ENCODE measurements at places on chromosomes 7 and 10. TPM values are rescaled to one million over a fixed set of nuclear protein-coding genes. Genes with fewer than 3 reads are reported as not detected.

GSTO1 gene
- 119 TPM for total RNA-seq

IGFBP3 gene
- 1.0 TPM for total RNA-seq

DPP6 gene
- not detected for total RNA-seq

SPDYE2B gene
- not detected for total RNA-seq

PRSS1 gene
- total RNA-seq, result not detected

ALOX5 gene
- 9.9 TPM for total RNA-seq

UBE2D1 gene
- 12.3 TPM for total RNA-seq

FEZF1 gene
- not detected for total RNA-seq

MKX gene
- total RNA-seq, result not detected

ITIH5 gene
- total RNA-seq, result not detected

SPDYE6 gene
- total RNA-seq, result not detected

ANKMY2 gene
- total RNA-seq, result 14.5 TPM

PRF1 gene
- 272 TPM for total RNA-seq

MRC1 gene
- total RNA-seq, result not detected

ZCWPW1 gene
- total RNA-seq, result 2.8 TPM

PRTFDC1 gene
- 2.9 TPM for total RNA-seq

TEX47 gene
- total RNA-seq, result not detected

ERVW-1 gene
- not detected for total RNA-seq

TSPAN33 gene
- total RNA-seq, result 2.7 TPM

OR13A1 gene
- not detected for total RNA-seq

ECHDC3 gene
- 1.2 TPM for total RNA-seq

OR6V1 gene
- total RNA-seq, result not detected

ANKRD7 gene
- total RNA-seq, result 0.47 TPM

ASB4 gene
- total RNA-seq, result not detected

GPR22 gene
- total RNA-seq, result not detected

BEND7 gene
- not detected for total RNA-seq

IFIT5 gene
- total RNA-seq, result 22.5 TPM

TMEM229A gene
- not detected for total RNA-seq

MTURN gene
- total RNA-seq, result 1.3 TPM

PLCE1 gene
- not detected for total RNA-seq

ACTR3C gene
- total RNA-seq, result 4.6 TPM

UCN3 gene
- not detected for total RNA-seq

DPYSL4 gene
- total RNA-seq, result 1.2 TPM

POLR2J2 gene
- 19.4 TPM for total RNA-seq

SGCE gene
- not detected for total RNA-seq

PILRA gene
- total RNA-seq, result 11.5 TPM

CYP3A5 gene
- not detected for total RNA-seq

ZNF37A gene
- 17.8 TPM for total RNA-seq

ITPRID1 gene
- total RNA-seq, result not detected

GPR15LG gene
- total RNA-seq, result not detected

CLRN3 gene
- total RNA-seq, result not detected

CDHR3 gene
- 0.92 TPM for total RNA-seq

PPP1R17 gene
- total RNA-seq, result not detected
